ENCODE measurements at places on chromosomes 4 and X. TPM values are rescaled to one million over a fixed set of nuclear protein-coding genes. Genes with fewer than 3 reads are reported as not detected.

The RAB40A gene
- 0.20 TPM for total RNA-seq

The KLF3 gene
- 27.4 TPM for total RNA-seq

The SPANXC gene
- not detected for total RNA-seq

The SHROOM3 gene
- total RNA-seq: 0.02 TPM

The SH3D19 gene
- not detected for total RNA-seq

The PHOX2B gene
- not detected for total RNA-seq

The ALG13 gene
- 42.5 TPM for total RNA-seq

The BCAP31 gene
- 168 TPM for total RNA-seq

The PDLIM3 gene
- not detected for total RNA-seq

The CLCN5 gene
- 3.2 TPM for total RNA-seq

The HPGD gene
- 13.8 TPM for total RNA-seq

The GNRHR gene
- not detected for total RNA-seq

The CCDC110 gene
- total RNA-seq: not detected

The TECRL gene
- not detected for total RNA-seq

The FABP2 gene
- not detected for total RNA-seq

The RNF212 gene
- total RNA-seq: 2.1 TPM

The NXF2B gene
- total RNA-seq: not detected

The TMPRSS11E gene
- not detected for total RNA-seq

The BMP3 gene
- not detected for total RNA-seq

The RNF128 gene
- not detected for total RNA-seq

The FAM241A gene
- 2.0 TPM for total RNA-seq

The MAGEB10 gene
- total RNA-seq: not detected

The TMEM271 gene
- total RNA-seq: not detected

The IGSF1 gene
- not detected for total RNA-seq

The FGF13 gene
- total RNA-seq: not detected

The RADX gene
- 7.5 TPM for total RNA-seq

The FRMPD4 gene
- not detected for total RNA-seq

The SPANXN3 gene
- total RNA-seq: not detected

The RASL11B gene
- 0.17 TPM for total RNA-seq

The ZCCHC12 gene
- not detected for total RNA-seq

The CT55 gene
- not detected for total RNA-seq

The ELMOD2 gene
- total RNA-seq: 18.2 TPM

The TEX13D gene
- not detected for total RNA-seq

The LGI2 gene
- not detected for total RNA-seq

The STARD8 gene
- 2.1 TPM for total RNA-seq

The RPS6KA6 gene
- total RNA-seq: not detected

The UNC5C gene
- not detected for total RNA-seq

The KIAA1210 gene
- not detected for total RNA-seq

The HSD17B13 gene
- total RNA-seq: 0.22 TPM

The SRD5A3 gene
- total RNA-seq: 9.0 TPM

The MAGEA12 gene
- not detected for total RNA-seq

The NLRP2B gene
- total RNA-seq: not detected

The PITX2 gene
- total RNA-seq: not detected

The FGF5 gene
- not detected for total RNA-seq

The CDS1 gene
- total RNA-seq: 0.05 TPM

The GLRB gene
- total RNA-seq: not detected

The MAGEE2 gene
- not detected for total RNA-seq

The OCIAD2 gene
- total RNA-seq: 116 TPM

The SSX2B gene
- not detected for total RNA-seq

The TXLNG gene
- total RNA-seq: 12.6 TPM

Measured in T-helper 1 cell treated with Interleukin-12 subunit alpha and Interleukin-12 subunit beta and Interleukin-4 antibody, amounts not matched to agents 30 ng/mL and 1 ng/mL, for 36 hours (primary cell).